ENCODE measurements at places on chromosomes 16 and 17.

DNA sequence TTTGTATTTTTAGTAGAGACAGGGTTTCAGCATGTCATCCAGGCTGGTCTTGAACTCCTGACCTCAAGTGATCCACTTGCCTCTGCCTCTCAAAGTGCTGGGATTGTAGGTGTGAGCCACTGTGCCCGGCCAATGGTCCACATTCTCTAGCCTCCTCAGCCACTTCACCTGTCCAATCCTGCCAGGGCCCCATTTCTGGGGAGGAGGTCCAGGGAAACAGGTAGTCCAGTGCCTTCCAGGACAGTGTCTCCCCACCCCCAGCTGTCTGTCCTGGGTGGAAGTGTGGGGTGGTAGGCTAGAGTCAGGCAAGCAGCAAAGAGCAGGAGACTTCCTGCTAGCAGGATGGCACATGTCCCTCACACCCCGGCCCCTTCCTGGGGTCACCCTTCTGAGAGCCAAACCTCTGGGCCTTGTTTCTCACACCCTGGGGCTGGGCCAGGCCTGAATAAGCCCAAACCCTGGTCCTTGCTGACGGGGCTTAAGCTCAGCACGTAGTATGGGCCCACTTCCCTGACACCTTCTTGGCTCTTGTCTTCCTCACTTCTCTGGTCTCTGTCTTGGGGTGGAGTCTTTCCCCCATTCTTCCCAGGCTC is 5.0 kb downstream of the FHOD1 start:
- DNase-seq, result no peak

DNA sequence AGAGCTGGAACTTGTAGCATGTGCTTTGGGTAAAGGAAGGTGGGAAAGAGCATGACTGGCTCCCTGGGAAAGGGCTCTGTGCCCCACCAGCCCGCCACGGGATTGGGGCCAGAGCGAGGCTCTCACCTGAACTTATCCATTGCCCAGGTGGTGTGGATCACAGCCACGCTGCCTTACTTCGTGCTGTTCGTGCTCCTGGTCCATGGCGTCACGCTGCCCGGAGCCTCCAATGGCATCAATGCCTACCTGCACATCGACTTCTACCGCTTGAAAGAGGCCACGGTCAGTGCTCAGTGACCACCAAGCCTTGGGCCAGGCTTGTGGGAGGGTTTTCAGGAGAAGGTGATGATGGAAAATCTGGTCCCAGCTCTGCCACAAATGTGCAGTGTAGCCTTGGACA is 36.0 kb downstream of the SLC6A2 start:
- no peak for DNase-seq

DNA sequence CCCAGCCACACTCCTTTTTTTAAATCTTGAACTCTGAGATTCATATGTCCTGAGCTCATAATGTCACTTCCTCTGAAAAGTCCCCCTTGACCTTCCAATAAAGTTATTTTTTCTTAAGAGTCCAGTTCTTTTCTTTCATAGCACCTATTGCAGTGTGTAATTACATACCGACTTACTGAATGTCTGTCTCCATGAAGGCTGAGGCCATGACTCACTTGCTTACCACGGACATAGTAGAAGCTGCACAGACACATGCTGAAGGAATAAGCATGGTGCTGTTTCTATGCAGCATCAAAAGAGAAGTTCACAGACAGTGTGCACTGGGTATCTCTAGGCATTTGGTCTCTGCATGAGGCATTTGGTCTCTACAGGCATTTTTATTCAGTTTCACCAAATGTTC is 77.2 kb downstream of the C17orf67 start:
- DNase-seq, result no peak

- no peak for DNase-seq
Measured at GRCh38 chr17:56603486-56604238, 10.2 kb downstream of the NOG start.

GRCh38 chr17:73189417-73190099 is 3.3 kb upstream of the COG1 start:
- DNase-seq, result no peak

DNA sequence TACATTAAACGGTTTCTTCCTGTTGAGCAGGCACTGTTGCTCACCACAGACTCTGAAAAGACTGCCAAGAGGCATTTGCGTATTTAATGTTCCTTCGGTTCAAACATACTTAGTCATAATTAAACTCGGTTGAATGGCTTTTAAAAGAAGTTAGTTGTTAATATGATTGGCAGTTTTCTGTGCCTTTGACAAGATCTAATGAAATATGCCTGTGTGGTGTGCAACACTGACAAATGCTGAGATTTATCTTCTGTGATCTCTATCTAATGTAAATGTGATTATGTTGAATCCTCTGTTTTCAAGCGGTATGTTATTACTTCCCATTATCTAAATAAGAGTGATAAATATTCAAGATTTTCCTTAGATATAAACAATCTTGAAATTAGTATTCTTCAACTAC is 1046.6 kb downstream of the CDH8 start:
- DNase-seq, result no peak

DNA sequence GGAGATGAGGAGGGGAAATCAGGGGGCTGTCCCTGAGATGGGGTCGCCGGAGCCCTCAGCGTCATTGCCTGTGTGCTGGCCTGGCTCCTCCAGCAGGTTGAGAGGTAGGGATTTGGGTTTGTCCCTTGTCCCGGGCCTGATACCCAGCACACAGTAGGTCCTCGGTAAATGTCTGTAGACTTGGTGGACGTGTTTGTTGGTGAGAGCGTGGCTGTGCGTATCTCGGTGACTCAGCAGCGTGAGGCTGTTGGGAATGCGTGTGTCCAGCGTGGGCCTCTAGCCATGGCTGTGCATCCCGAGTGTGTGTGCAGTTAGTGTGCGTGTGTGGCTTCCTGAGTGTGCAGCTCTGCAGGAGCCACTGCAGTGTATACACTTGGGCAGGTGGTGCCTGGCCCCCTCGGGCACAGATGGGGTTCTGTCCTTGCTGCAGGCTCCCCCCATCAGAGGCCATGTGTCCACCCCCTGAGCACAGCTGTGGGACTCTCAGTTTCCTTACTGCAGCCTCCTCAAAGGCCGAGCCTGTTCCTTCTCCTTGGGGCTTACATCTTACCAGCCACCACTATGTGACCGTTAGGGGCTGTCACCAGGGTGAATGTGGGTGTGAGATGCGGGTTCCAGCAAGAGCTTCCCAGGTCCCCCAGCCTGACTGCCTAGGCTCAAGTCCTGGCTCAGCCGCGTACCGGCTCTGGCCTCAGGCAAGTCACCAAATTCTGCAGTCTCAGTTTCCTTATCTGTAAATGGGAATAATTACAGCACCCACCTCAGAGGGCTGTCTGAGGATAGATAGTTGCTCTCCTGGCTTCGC is 5.7 kb downstream of the NECAB2 start:
- no peak for DNase-seq

DNA sequence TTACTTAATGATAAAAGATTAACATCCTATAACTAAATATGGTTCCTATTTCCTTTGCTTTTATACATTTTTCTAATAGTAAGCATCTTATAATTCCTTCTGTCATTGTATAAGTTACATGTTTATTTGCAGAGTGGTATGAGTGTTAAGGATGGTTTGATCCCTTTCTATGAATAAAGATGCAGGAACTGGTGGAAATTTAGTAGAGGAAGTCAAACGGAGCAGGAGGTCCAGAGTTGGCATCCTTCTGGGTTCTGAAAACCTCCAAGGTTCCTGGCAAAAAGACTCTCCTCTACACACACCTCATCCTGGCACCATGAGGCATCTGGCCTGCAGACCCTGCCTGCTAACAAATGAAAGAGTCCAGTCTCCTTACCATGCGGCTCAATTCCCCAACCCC is 296.8 kb downstream of the SOX9 start:
- DNase-seq, result no peak

- no peak for DNase-seq
Measured at GRCh38 chr17:8375738-8376259, 705 bp downstream of the KRABD2 start.

- no peak for DNase-seq
Measured at GRCh38 chr16:30473231-30474073, 910 bp downstream of the ITGAL start.

- no peak for DNase-seq
Measured at GRCh38 chr16:51337662-51338061, 186.6 kb upstream of the SALL1 start.

DNA sequence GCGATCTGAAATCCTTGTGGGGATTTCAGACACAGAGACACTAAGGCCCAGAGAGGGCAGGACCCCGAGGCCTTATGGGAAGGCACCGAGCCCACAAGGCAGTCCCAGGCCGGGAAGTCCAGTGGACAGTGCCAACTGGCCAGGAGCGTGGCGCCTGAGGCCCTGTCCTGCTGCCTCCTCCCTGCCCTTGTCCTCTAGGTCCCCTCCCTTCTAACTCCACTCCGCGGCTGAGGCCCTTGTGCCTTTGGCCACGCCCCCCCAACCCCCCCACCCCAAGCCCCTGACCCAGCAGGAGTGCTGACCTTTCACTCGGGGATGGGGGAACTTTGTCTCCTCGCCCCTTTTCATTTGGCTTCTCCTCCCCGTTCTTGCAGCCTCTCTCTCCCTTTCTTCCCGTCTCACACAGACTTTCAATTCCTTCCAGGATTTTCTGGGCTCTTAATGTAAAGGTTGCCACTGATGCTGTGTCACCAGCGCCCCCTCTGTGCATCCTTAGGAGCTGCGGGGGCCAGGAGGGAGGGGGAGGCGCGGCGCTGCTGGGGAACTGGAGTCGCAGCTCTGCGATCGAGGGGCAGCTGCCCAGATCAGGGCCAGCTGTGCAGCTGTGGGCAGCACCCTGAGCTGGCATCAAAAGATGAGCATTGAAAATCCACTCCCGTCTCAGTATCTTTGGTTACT is 29.1 kb downstream of the CRHR1 start:
- peak; percentile 71 for DNase-seq

DNA sequence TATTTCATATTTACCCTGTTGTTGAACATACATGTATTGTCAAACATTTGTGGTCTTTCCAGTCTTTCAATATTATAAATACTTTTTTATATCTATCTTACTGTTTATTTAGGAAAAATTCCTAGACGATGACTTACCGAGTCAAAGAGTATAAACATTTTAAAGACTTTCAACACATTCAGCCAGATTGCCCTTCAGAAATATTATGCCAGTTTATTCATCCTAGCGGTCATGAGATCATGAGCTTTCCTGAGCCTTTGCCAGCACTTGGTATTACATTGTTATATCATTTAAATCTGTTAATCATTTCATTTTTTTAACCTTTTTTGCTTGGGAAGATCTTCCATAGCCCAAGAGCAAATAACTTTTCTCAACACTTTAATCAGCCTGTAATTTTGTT is 197.4 kb downstream of the SPECC1 start:
- no peak for DNase-seq

- DNase-seq, result no peak
Measured at GRCh38 chr17:62179525-62180161, 114.6 kb upstream of the MED13 start.

DNA sequence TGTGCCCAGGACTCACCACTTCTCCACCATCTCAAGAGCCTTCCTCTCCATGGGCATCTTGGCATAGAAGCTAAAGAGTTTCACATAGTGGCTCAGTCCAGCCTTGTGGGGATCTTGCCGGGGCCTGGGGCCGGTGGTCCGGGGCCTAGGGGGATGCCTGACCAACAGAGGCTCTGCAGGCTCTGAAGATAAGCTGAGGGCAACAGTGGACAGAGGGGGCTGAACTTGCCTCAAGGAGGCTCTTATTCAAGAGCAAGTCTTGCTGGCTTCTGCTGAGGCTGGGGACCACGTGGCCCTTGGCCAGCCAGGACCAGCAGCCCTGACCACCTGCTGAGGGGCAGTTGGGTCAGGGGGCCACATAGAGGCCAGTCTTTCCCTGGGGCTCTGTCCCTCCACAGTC is 13.5 kb upstream of the THAP11 start:
- no peak for DNase-seq

GRCh38 chr16:50267151-50267631 is 840 bp downstream of the ADCY7 start:
- DNase-seq, result no peak

- DNase-seq, result no peak
Measured at GRCh38 chr16:46651305-46651704, 30.1 kb upstream of the SHCBP1 start.

GRCh38 chr17:48236681-48237134 is 129.1 kb downstream of the SNX11 start:
- DNase-seq, result no peak

DNA sequence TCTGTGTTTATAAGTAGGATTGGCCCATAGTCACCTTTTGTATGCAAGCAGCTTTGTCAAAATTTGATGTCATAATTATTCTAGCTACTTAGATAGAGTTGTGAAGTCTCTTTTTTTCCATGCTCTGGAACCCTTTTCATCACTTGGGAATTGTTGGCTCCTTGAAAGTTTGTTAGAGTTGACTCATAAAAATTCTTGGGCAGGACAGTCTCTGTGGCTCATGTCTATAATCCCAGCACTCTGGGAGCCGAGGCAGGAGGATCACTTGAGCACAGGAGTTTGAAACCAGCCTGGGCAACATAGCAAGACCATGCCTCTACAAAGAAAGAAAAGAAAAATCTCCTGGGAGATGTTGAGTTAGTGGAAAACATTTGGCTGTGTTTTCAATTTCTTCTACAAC is 45.7 kb upstream of the MRC2 start:
- no peak for DNase-seq

GRCh38 chr17:82655038-82655479 is 6.8 kb upstream of the WDR45B start:
- DNase-seq, result no peak

DNA sequence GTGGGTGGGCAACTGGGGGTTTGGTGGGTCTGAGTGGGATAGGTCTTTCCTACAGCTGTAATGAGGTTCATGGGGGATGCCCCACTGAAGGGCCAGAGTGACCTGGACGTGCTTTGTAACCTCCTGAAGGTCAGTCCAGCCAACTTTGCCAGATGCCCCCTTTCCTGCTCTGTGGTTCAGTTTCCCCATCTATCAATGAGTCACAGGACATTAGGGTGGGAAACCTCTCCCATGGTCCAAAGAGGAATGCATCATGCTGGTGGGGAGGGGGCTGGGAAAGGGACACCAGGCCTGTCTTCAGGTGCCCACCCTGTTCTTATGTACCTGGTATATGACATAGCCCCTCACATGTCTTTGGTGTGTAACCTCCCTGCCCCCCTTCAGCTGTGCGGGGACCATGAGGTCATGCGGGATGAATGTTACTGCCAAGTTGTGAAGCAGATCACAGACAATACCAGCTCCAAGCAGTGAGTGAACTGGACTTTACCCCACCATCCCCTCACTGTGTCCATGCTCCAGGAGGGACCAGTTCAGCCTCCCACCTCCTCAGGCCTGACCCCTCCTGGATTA is 24.0 kb upstream of the ALKBH5 start:
- no peak for DNase-seq

GRCh38 chr16:49416001-49416675 is 42.5 kb downstream of the C16orf78 start:
- DNase-seq, result no peak

- no peak for DNase-seq
Measured at GRCh38 chr16:52312716-52313115, 234.2 kb downstream of the TOX3 start.

GRCh38 chr16:24537474-24538337 is 1.7 kb upstream of the RBBP6 start:
- DNase-seq, result no peak
